Right renal pelvis (tissue), 4 donors: ENCODE measurements at places on chromosomes 4 and X. TPM values are rescaled to one million over a fixed set of nuclear protein-coding genes. Genes with fewer than 3 reads are reported as not detected.

GRCh38 chr4:69092190-69092589, 4.1 kb upstream of the UGT2B7 start:
- no peak for DNase-seq

The PNMA6A gene
- 17.6 TPM for polyA plus RNA-seq

GRCh38 chrX:79147477-79147876, 3.0 kb downstream of the GPR174 start:
- no peak for DNase-seq

- DNase-seq: no peak
These were observed 10.4 kb downstream of the LRPAP1 start for GRCh38 chr4:3521621-3522325.

DNA sequence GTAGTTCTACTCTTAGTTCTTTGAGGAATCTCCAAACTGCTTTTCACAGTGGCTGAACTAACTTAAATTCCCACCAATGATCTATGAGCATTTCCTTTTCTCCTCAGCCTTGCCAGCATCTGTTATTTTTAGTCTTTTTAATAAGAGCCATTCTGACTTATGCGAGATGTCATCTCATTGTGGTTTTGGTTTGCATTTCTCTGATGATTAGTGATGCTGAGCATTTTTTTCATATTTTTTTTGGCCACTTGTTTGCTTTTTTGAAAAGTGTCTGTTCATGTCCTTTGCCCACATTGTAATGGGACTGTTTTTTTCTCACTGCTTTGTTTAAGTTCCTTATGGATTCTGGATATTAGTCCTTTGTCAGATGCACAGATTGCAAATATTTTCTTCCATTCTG, 21.5 kb upstream of the PHKA1 start:
- DNase-seq: no peak

DNA sequence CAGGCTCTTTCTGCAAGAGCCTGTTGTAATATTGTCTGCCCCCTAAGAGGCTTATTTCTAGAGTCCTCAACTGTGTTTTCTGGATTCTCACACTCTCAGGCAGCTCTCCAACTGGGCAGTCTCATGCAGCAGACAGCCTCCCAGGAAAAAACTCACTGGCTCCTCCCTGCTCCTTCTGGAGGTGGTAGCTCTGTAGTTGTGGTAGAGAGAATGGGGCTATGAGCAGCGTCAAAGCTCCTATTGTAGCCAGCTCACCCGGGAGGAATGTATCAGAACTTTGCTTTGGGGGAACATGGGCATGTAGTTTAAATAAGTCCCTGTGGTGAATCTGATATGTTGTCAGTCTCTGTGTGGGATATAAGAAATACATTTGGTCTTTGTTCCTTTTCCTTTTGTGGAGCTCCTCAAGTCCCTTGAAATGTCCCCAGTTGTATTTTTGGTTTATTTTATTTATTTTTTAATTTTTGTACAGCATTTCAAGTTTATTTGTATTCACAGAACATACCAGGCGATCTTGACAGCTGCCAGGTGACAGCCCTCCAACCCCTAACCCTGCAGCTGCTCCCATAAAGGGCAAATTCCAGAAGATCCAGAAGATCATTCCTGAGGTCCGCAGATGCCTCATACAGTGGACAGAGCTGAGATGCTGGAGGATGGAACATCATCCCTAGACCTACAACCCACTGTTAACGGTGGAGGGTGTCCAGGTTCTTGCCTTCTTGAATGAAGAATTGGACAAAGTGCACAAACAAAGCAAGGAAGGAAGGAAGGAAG, 45.7 kb downstream of the TRIM61 start:
- DNase-seq: no peak

DNA sequence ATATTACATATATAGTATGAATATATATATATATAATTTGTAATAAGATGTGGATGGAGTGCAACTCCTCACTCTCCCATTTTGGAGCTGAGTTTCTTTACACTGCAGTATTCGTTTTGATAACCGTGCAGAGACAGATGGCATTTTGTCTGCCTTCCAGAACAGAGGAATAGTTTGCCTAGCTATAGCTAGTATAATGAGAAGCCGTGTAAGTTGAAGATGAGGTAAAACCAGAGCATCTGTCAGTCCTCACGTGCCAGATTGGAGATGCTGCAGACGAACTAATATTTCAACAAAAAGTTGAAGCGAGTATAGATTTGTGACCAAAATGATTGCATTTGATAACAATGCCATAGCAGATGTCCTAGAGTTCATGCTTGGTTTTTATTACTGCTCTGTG, 180.6 kb downstream of the FMR1NB start:
- DNase-seq: no peak

The ARX gene
- not detected for polyA plus RNA-seq

The MRPL1 gene
- polyA plus RNA-seq: 62.0 TPM

- DNase-seq: no peak
These were observed 517.7 kb upstream of the GALNT7 start for GRCh38 chr4:172650758-172651530.

DNA sequence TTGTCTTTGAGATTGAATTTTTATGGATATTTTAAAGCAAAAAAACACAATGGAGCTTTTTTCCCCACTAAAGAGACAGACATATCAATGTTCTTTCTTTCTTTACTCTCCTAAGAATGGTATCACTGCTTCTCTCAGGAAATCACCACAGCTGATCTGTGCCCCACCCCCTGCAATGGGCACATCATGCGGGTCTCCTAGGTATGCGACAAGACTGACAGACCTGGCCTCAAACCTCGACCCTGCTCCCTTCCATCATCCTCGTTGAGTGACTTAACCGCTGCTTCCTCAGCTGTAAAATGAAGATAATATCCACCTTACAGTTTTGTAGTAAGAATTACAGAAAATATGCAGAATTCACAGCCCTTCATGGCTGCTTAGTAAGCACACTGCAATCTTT, 58.3 kb downstream of the LEF1 start:
- no peak for DNase-seq

- DNase-seq: no peak
These were observed 41.0 kb downstream of the PCDH10 start for GRCh38 chr4:133190098-133190497.

DNA sequence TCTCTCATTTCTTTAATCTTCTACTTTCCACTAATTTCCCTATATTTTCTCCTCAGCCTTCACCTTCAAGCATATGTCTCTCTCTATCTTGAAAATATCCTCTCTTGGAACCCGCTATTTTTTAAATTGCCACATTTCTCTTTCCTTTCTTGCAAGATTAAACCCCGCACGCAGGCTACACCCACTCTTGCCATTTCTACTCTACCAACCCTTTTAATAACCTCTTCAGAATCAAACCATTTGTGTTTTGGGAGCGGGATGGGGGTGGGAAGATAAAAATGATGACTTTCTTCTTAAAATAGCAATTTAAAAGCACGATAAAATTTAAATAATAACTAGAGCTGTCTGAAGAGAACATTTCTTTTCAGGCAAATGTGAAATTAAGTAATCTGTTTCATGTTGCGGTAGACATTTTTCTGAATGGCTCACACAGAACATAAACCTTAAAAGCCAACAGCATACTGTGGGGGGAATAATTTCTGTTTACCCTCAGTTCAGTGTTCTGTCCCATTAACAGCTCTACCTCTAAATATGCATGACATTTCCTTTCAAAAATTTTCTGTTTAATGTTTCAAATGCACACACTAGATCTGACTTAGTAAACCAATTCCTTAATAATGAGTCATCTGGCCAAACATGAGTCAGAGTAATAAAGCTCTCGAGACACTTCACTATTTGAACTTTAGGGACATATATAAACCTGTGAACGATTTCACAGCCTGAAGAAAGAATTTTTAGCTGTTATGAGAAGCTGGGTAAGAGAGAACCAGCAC, 20.5 kb downstream of the ARSJ start:
- DNase-seq: no peak

The EGF gene
- polyA plus RNA-seq: 3.9 TPM

GRCh38 chr4:185535612-185536410, 504 bp upstream of the PDLIM3 start:
- peak; percentile 41 for DNase-seq

The MORF4L2 gene
- 331 TPM for polyA plus RNA-seq

DNA sequence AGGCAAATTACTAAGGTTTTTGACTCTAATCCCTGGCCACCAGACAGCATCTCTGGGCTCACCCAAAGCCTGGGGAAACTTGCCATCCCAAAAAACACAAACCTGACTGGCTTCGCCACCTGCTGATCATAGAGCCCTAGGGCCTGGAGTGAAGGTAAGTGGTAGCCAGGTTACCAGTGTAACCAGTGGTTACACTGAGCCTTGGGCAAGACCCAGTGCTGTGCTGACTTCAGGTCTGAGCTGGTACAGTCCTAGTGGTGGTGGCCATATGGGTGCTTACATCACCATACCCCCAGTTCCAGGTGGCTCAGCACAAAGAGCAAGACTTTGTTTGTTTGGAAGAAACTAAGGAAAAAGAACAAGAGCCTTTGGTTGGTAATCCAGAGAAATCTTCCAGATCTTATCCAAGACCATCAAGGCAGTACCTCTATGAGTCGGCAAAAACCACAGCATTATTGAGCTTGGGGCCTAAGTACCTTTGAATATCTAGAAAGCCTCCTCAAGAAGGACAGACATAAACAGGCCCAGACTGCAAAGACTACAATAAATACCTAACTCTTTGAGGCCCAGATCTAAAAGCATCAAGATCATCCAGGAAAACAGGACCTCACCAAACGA, 13.7 kb downstream of the MED14 start:
- no peak for DNase-seq

GRCh38 chr4:25578432-25578831, 77.2 kb upstream of the SLC34A2 start:
- DNase-seq: no peak

The NDST4 gene
- 0.34 TPM for polyA plus RNA-seq

- DNase-seq: no peak
These were observed 317.0 kb upstream of the ANXA10 start for GRCh38 chr4:167775375-167775774.

The HAND2 gene
- polyA plus RNA-seq: not detected

DNA sequence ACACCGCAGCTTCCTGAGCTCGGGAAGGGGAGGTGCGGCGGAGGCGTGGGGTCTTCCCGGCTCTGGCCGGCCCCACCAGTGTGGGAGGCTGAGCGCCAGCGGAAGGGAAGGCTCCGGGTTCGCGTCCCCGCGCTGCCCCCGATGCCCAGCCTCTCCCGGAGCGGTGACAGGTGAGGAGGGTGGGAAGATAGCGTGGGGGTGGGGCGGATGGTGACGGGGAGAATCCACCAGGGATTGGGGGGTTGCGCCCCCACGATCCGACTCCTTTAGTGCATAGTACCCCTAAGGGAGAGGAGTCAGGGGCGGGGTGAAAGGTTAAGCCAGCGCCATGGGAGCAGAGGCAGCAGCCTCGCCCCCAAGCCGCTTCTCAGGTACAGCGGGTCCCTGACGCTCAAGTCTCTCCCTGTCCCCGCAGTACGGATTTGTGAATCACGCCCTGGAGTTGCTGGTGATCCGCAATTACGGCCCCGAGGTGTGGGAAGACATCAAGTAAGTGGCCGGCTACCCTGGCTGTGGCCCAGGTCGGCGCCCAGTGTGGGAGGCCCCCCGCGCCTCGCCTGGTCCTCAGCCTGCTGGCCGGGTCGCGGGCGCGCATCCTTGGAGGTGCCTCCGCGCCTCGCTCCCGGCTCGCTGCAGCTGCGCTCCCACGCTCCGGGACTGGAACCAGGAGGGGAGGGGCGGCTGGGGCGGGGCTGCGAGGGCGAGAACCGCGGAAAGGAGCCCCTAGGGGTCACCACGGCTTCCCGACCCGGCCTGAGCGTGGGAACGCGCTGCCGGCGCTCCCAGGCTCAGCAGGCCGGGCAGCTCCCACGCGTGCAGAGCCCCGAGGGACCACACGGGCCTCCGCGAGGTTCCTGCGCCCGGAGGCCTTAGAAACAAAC, 791 bp downstream of the GUCY1B1 start:
- DNase-seq: no peak

The CPLX1 gene
- 1.4 TPM for polyA plus RNA-seq

The SMAD1 gene
- 71.3 TPM for polyA plus RNA-seq

GRCh38 chr4:1238676-1239000, 10.3 kb downstream of the CTBP1 start:
- DNase-seq: no peak

GRCh38 chrX:15509845-15510244, 9.2 kb downstream of the BMX start:
- DNase-seq: no peak

GRCh38 chrX:40278340-40279090, 180.8 kb upstream of the BCOR start:
- no peak for DNase-seq

- no peak for DNase-seq
These were observed 10.5 kb upstream of the GJB1 start for GRCh38 chrX:71212536-71212935.

The NSUN7 gene
- 12.9 TPM for polyA plus RNA-seq

- DNase-seq: no peak
These were observed 242.4 kb downstream of the ARHGAP24 start for GRCh38 chr4:85717351-85717750.

- no peak for DNase-seq
These were observed 58.0 kb downstream of the RHOH start for GRCh38 chr4:40254608-40255392.

The PPBP gene
- 22.5 TPM for polyA plus RNA-seq

DNA sequence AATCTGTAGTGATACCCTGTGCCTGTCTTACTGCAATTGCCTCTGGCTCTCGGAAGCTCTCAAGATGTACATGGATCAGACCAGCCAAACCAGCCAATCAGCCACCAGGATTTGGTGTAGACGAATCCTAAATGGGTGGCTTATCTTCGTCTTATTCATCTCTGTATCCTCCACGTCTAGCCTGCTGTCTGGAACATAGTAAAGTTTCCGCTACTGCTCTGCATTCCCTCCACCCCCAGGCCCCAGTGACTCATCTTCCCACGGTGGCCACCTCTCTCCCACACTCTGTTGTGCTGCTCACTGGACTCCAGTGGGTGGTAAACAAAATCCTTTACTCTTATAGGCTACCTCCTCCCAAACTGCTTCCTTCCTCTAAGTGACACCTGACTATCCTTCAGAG, 37.8 kb downstream of the SEPTIN6 start:
- DNase-seq: no peak

GRCh38 chr4:55431710-55432336, 36.1 kb downstream of the TMEM165 start:
- no peak for DNase-seq

GRCh38 chr4:168451744-168452390, 28.4 kb downstream of the DDX60L start:
- DNase-seq: no peak

DNA sequence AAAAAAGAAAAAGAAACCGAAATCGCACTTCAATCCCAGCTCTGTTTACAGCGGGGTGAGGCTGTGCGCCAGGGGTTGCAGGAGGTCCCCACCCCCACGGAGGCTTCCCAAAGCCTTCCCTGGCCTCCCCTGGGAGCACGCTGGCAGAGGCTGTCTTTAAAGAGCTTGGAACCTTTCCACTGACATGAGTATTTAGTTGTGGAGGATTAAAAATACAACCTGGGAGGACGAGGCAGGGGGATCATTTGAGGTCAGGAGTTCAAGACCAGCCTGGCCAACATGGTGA, 69.1 kb downstream of the PPP2R2C start:
- DNase-seq: no peak

- DNase-seq: peak; percentile 95
These were observed at the start of gene YTHDC1 for GRCh38 chr4:68349649-68350360. TSS of gene YTHDC1 (minus strand) at chr4:68350090. CDS start at chr4:68349753, 337 bp downstream.

GRCh38 chrX:39460499-39460898, 637.3 kb downstream of the BCOR start:
- no peak for DNase-seq

The FAM149A gene
- 52.2 TPM for polyA plus RNA-seq

GRCh38 chr4:1093391-1094335, 19.7 kb downstream of the RNF212 start:
- DNase-seq: no peak

GRCh38 chrX:153527208-153527607, 9.8 kb downstream of the ATP2B3 start:
- no peak for DNase-seq
